ENCODE measurements at places on chromosomes 5 and 9.
A peak's percentile ranks its signal among the peaks of the same experiment; 100 is the strongest.

GRCh38 chr5:96538808-96539250 is 105.8 kb upstream of the PCSK1 start:
- DNase-seq, result no peak

DNA sequence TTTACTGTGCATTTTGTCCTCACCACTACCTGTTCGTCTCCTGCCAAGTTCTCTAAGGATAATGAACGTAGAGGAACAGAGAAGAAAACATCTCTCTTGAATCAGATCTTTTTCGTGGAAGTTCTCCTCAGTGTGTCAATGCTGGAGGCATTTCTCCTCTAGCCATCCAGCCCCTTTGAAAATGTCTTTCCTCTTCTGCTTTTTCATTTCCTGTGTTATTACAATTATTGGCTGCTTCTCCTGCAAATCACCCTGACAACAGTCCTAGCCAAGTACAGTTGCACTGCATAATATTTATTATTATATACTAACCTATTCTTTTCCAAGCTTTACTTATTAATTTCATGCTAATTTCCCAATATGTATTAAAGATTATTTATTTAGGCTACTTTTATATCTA is 61.8 kb upstream of the TRPM3 start:
- no peak for DNase-seq

DNA sequence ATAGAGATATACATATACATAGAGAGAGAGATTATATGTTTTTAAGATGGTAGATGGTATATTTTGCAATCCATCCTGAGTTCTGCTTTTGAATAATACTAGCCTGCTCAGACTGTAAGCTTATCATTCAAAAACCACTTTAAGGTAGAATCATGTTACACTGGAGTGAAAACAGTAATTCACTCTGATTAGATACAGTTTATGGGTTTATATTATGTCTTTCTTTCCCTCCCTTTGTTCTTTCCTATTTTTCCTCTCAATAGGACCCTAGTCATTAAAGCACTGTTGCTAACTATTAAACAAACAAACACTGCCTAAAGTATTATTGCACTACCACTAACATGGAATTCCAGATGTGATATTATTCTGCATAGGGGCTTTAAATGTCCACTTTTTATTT is 202.0 kb downstream of the ADAMTSL1 start:
- DNase-seq, result no peak

- no peak for DNase-seq
Observed at GRCh38 chr5:40599676-40600075, 80.0 kb upstream of the PTGER4 start.

GRCh38 chr5:175025077-175025476 is 300.7 kb downstream of the MSX2 start:
- no peak for DNase-seq

- DNase-seq, result no peak
Observed at GRCh38 chr9:83935276-83935935, 14.2 kb upstream of the KIF27 start.

GRCh38 chr9:20701060-20701459 is 17.0 kb downstream of the FOCAD start:
- DNase-seq, result no peak

DNA sequence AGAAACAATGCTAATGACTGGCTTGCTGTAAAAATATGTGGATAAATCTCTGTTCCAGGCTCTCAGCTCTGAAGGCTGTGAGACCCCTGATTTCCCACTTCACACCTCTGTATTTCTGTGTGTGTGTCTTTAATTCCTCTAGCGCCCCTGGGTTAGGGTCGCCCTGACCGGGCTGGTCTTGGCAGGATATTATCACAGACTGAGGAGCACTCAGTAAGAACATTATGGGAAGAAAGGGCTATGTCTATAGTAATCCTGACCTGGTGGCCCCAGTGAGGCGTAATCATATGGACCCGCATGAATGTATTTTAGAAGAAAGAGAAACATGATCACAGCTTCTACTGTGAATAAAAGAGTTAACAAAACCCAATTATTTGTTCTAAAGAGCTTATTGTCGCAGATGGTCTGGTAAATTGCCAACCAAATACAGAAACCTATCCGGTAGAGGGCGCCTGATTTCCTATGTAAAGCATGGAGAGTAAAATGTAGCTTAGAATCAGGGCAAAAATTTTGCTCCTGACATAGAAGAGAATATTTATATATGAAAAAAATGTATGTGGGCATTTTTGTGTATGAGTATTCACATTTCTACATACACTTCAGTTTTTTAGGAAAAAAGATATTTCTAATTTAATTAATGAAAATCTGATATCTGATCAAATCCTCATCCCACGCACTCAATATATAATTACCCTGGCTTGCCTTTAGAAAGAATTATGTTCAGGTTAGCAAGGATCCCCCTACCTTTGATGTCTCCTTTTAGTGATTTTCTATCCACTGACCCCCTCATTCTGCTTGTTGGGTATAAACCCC is 5.8 kb upstream of the IFNA1 start:
- no peak for DNase-seq

DNA sequence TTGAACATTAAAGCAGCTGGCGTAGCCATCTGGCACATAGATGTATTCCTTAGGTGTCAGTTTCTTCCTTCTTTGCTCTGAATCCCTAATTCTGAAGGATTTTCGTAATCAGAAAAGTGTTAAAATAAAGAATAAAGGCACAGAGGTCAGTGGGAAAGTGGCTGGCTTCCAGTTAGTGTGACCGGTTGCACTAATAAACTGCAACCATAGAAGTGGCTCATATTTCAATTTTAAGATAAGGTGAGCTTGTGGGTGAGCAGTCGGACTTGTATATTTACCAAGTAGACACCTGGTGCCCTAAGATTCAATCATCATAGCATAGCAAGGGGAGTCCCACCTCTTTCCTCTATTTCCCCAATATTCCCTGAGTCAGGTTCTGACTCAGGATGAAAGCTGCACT is 459.6 kb downstream of the ACTL7B start:
- no peak for DNase-seq

GRCh38 chr5:165620394-165620793 is 2115.0 kb downstream of the MAT2B start:
- no peak for DNase-seq

GRCh38 chr5:137856916-137857862 is 10.5 kb upstream of the MYOT start:
- DNase-seq, result no peak

DNA sequence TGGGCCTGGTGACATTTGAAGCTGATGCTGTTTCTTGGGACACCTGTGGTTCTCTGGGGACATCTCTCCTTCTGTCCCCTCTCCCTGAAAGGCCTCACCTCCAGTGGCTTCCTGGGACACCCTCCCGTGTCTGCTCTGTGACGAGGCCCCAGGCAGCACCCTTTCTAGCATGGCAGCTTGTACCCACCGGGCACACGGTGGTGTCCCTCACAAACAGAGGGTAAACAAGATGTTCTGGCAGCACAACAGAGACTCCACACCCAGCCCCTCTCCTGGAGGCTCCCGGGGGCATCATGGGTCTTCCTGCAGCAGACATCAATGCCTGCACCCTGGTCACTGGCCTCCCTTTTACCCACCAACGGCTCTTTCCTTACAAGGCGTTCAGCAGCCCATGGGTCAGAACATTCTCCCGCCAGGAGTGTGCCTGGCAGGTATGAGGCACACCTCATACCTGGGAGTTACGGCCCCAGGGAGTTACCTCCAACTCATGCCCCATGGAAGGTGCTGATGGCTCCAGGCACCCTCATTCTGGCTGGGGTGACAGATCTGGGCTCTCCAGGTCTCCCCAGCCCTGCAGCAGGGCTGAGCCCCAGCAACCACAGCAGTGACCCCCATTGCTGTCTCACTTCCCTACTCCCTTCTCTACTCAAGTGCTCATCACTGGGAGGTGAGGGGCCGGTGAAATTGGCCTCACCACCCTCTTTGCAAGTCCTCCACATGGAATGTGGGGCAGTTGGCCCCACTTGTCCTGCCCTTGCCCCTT is 51.1 kb downstream of the BARX1 start:
- DNase-seq, result no peak

- DNase-seq, result no peak
Observed at GRCh38 chr5:73625944-73626811, at the start of gene ARHGEF28. Gene ARHGEF28 (plus strand): TSS chr5:73626196. CDS start chr5:73684852, 58,656 bp downstream.

DNA sequence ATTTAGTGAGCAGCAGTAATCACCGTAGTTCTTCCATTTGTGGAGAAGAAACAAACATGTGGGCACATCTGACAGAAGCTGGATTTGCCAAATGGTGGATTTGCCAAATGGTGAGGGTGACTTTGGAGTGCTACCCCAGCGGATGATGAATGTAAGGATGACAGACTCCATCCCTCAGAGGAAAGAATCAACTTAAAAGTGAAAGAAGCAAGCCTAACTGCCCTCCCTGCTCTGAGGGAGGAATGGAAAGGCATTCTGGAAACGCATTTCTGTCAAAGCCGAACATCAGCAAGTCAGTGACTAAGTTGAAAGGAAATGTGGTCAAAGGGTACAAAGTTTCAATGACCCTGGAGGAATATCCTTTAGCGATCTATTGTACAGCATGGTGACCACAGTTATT is 143.5 kb downstream of the GPBP1 start:
- no peak for DNase-seq

GRCh38 chr5:134803821-134804220 is 41.9 kb upstream of the C5orf24 start:
- no peak for DNase-seq

DNA sequence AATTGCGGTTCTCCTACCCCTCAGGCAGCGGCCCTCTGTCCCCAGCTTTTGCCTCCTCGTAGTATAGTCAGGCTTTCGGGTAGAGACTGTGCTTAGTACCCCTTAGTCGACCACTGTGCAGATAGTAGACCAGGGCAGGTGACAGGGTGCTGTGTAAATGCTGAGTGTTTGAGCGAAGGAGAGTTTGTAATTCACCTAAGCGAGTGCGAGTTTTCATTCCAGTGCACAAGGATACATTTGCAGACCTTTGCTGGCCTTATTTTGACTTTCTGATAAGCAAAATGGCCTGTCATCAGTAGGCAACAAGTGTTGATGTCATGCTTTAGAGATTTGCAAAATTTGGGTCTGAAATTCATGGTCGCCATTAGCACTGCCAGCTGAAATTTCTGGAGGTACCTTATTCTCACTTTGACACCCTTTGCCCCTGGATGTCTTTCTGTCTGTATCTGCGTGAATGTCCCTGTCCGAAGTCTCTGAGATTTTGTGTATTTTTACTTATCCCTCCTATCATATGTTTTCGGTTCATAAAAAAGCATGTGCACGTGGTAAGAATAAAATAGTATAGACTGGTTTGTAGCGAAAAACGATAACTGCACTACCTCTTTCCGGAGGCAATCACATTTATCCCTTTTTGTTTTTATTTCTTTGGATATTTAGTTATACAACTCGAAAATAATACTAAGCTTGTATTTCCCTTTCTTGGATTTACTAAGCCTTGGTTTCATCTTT is 1.9 kb downstream of the LMNB1 start:
- peak; percentile 54 for DNase-seq

DNA sequence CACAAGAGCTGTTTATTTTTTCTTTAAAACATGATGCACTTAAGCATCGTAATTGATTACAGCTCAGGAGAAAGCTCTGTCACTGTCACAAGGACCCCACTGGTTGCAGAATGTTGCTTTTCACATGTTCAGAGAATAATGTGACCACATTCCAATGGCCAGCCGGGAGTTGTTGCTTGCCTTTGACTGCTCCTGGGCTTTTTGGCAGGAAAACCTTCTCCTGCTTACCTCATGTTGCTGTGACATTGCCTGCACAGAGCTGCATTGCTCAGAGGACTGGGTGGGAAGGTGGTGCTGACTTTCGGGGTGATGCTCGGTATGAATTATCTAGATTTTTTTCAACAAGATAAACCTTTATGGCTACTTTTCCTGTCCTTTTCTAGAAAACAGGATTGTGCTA is 88.2 kb downstream of the PALM2AKAP2 start:
- DNase-seq, result no peak

GRCh38 chr5:172243302-172243701 is 40.3 kb downstream of the UBTD2 start:
- DNase-seq, result no peak

GRCh38 chr9:14445946-14446345 is 132.0 kb upstream of the NFIB start:
- DNase-seq, result no peak

GRCh38 chr5:94423411-94423810 is 195.0 kb downstream of the KIAA0825 start:
- DNase-seq, result no peak

DNA sequence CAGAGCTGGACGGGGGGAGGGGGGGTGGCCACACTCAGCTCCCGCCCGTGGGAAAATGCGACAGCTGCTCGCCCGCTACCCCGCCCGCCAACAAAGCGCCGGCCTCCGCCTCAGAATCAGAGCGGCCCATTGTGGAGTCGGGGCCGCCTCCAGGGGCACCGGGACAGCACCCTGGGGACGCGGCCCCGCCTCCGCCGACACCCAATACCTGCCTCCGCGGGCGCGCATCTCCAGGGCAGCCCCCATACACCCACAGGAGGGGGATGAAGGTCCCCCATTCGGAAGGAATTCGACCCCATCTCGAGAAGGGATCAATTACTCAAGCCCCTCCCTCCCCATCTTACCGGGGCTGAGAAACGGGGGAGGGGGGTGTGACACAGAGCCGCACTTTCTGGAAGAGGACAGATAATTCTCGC is 1.3 kb downstream of the NOTCH1 start:
- peak; percentile 71 for DNase-seq

DNA sequence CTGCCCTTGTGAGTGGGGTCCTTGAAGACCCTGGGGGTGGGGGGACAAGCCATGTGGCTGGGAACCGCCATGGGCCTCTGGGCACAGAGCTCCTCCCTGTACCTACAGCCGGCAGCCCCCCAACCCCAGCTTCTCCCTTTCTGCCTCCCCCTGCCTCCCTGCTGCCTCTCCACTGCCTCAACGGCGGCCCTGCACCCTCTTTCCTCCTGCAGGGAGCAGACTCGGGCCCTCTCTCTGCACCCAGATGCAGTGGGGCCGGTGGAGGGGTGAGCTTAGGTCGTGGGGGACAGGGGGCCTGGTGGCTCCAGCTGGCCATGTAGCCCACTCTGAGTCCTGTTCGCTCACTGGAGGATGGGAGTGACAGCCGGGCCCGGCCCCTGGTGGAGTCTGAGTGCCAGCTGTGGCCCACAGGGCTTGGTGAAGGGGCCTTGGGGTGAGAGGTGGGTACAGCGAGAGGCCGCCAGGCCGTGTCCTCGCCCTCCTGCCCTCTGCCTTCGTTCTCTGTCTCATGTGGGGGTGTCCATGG is 139.3 kb upstream of the COL5A1 start:
- DNase-seq, result no peak

GRCh38 chr5:134139377-134139851 is 24.9 kb downstream of the TCF7 start:
- DNase-seq, result no peak

- DNase-seq, result no peak
Observed at GRCh38 chr5:151483176-151483575, 35.8 kb downstream of the SLC36A1 start.

- no peak for DNase-seq
Observed at GRCh38 chr9:97812247-97812543, 40.8 kb upstream of the FOXE1 start.

All from K562 (cell line).